ENCODE measurements at places on chromosomes 7 and 10. TPM values are rescaled to one million over a fixed set of nuclear protein-coding genes. Genes with fewer than 3 reads are reported as not detected.

- DNase-seq = no peak
Observed at GRCh38 chr10:101061624-101062231, at the start of gene KAZALD1. Gene KAZALD1 (plus strand): TSS chr10:101061989. CDS start chr10:101062593, 604 bp downstream.

GRCh38 chr7:36726806-36727503 is 2.7 kb upstream of the AOAH start:
- DNase-seq = no peak

GRCh38 chr7:137886746-137887145 is 40.0 kb upstream of the DGKI start:
- DNase-seq = no peak

DNA sequence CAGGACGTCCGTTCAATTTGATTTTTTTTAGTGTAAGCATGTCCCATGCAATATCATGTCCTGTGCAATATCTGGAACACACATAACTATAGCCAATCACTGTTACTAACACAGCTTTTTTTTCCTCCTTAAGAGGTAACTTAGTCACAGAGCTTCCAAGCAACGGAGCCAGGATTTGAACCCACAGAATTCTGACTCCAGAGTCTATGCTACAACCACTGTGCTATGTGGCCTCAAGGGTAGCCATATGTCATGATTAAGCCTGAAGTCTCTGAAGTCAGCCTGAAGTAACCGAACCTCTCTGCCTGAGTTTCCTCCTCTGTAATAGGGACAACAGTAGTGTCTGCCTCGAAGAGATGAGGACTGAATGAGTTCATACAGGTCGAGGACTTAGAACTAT is 42.2 kb upstream of the TCF7L2 start:
- DNase-seq = no peak

The LIPN gene
- not detected for total RNA-seq

DNA sequence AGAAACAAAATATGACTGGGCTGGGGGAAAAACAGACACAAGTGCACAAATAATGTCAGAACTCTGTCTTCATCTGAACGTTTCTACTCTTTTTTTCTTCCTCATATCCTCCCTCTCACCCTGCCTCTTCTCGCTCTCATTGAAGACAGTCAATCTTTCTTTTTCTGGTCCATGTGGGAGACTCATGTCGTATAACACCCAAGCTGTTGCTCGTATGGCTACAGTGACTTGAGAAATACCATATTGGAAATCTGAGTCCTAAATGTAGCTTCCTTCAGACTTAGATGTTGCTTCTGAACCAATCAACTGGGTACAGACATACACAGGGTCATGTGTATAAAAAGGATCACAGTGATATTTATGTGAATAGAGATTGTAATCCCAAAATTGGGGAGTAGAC is 579.8 kb upstream of the CELF2 start:
- DNase-seq = no peak

GRCh38 chr7:108311446-108312168 is 144.6 kb downstream of the NRCAM start:
- DNase-seq = no peak

DNA sequence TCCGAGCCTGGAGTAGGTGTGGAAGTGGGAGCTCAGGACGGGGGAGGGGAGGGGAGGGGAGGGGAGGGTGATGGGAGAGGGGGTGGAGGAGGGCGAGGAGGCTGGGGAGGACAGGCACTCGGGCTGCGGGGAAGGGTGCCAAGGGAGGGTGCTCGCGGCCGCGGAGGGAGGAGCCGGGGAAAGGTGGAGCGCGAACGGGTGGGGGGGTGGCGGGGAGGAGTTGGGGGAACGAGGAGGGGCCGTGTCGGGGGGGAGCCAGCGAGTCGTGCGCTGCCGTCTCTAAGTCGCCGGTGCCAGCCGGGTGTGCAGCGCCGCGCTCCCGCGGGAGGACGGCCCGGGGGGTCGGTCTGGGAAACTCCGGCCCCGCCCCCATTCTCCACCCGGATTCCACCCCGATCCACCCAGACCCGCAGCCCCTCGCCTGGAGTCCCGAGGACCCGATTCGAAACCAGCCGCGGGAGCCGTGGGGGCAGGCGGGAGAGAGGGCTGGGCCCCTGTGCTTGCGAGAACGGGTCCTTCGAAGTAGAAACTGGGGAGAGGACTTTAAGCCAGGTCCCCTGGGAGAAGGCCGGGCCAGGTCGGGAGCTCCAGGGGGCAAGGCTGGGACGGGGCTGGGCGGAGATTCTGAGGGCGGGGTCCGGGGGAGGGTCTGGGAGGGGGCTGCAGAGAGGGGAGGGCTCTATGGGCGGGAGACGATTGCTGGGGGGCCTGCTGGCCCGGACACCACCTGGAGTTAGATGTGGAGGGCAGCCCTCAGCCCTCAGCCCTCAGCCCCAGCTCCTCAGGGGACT is at the start of gene ZNF467:
Gene ZNF467, minus strand, starts transcription at position 143 of the 791 bp plus-strand sequence. CDS start 2,556 bp downstream, outside the sequence.
- DNase-seq = no peak

DNA sequence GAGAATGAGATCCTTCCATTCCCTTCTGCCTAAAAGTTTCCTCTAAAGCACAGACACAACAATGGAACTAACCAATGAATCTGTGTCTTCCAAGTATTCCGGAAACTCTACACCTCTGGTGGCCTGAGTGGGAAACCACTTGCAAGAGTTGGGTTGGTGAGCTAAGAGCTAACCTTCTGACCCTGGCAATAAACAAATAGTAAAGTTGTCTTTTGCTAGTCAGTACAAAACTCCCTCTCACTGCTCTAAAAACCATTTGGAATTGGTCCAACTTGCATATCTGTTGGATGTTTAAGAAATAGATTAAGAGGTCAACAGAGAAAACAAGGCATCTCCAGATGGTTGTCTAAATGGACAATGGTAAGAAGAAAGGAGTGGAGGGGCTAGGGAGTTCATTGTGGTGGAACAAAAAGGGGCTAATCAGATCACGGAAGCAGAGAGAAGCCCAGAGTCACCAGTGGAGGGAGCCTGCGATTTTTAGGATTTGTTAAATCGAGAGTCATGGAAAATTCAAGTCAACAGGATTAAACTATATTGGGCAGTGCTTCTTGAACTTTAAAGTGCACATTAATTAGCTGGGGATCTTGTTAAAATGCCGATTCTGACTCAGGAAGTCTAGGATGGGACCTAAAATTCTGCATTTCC is 192.3 kb downstream of the EVX1 start:
- no peak for DNase-seq

DNA sequence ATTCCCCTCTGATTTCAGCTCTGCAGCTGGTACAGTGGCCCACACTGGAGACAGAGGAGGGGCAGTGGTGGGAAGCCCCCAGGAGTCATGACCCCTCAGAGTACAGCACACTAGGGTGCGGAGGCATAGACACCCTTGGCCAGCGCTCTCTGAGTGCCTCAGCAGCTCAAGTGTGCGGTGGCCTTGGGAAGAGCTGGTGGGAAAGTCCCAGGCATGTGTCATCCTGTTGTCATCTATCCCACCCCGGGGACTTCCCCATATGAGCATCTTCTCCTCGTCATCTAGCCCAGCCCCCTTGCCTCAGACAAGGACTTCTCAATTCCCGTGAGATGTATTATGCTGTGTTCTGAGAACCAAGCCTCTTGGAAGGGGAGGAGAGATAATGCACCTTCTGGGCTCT is 15.6 kb upstream of the PPIF start:
- no peak for DNase-seq

DNA sequence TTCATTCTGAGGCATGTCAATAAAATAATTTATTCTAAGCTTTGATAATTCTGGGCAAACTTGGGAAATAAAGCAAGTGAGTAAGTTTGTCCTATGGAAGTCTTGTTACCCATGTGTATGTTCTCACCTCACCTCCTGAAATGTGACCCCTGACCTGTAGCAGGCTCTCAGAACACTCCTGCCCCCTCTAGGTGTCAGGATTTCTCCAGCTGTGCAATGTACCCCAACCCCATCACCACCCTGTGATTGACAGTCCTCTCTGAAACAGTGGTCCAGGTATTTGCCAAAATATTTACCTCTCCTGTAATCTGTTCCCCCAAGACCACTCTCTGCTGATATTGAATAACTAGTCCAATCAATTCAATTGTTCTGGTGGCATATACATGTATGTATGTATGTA is 122.6 kb upstream of the PTER start:
- DNase-seq = no peak

- no peak for DNase-seq
Observed at GRCh38 chr7:44077681-44078091, 4.6 kb downstream of the POLM start.

The FAM25A gene
- total RNA-seq = 40.0 TPM

DNA sequence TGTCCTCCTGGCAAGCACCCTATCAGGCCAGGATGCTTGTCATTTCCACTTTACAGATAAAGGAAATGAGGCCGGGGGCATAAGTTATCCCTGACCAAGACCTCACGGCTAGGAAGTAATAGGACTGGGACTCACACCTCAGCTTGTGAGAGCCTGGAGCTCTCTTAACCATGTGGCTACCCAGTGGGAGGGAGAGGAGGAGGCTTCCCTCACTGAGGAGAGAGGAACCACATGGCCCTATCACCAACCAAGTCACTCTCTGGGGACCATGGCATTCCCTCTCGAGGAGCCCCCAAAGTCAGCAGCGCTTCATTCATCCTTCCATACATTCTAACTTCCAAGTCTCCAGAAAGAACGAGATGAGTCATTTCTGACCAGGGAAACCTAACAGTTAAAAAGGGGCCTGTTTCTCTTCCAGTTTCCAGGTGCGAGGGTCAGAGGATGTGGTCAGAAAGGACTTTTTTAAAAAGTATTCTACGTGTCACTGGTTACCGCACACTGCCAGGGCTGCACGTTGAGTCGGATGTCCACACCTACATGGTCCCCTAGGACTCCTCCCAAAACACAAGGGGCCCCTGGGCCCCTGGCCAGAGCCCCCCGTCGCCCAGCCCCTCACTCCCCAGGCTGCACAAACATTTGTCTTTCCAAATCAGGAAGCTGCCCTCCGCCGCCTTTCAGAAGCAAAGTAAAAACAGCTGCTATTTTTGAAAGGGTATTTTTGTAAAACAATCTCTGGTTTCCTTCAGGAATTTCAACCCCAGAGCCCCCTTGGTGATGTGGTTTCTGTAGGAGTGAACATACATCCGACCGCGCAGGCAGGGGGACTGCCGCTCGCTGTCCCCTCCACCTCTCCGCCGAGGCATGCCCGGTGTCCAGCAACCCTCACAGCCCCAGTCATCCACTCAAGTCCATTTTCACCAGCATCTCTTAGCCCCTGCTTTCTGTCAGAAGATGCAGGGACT is 128.2 kb upstream of the CHST15 start:
- DNase-seq = no peak

GRCh38 chr10:94607111-94607510 is 61.5 kb downstream of the HELLS start:
- no peak for DNase-seq

DNA sequence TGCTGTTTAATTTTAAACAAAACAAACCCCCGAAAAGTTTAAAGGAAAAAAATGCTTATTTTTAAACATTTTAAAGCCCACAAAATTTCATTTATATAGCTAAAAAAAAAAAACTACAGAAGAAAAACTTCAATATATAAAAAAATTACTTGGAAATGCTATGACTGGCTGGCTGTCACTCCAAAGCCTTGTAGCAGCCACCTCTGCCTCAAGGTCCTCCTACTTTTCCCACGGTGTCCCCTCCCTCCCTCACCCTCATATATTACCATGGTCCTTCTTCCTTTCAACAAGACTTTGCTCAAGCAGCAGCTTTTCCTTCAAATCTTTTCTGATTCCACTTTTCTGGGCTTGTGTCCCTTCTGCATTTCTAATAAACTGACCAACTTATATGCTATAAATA is 122.0 kb downstream of the TPK1 start:
- no peak for DNase-seq

The PTPRN2 gene
- total RNA-seq = 7.4 TPM

GRCh38 chr7:132425942-132426341 is 150.3 kb downstream of the PLXNA4 start:
- no peak for DNase-seq

DNA sequence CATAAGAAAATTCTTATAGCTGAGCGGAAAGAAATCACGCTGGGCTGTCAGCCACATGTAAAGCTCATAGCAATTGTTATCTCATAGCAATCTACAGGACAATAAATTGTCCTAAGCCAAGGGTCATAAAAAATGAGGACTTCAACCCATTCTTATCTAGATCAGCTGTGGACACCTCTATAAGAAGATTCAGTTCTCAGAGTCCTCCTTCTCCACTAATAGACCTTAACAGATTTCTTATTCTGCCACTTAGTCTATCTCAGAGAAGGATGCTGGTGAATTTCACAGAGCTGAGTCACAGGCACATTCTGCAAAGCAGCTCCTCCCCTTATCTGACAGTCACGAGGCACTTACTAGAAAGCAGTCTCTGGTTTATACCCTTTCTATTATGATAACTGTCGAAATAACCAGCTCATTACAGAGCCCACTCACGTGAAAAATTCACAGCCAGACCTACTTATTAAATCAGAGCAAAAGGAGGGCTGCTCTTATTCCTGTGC is 185.3 kb upstream of the PCLO start:
- DNase-seq = no peak

DNA sequence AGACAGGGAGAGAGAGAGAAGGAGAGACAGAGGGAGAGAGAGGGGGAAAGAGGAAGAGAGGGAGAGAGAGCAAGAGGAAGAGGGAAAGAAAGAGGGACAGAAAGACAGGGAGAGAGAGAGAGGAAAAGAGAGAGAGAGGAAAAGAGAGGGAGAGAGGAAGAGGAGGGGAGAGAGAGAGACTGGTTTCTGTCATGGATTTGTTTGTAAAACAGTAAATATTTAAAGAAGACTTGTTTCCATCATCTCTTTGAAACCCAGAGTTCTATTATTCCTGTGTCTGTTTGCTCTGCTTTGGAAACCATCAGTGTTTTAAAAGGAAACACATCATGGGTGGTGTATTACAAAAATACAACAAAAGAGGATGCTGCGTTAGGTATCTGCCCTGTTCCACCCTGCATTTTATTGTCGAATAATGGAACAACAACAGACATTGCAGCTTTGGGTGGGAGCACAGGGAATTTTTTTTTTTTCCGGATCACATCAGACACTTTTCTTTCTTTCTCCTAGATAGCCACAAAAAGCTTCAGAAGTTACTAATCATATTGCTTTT is 150.7 kb upstream of the RSU1 start:
- DNase-seq = no peak

The TMEM196 gene
- total RNA-seq = not detected

DNA sequence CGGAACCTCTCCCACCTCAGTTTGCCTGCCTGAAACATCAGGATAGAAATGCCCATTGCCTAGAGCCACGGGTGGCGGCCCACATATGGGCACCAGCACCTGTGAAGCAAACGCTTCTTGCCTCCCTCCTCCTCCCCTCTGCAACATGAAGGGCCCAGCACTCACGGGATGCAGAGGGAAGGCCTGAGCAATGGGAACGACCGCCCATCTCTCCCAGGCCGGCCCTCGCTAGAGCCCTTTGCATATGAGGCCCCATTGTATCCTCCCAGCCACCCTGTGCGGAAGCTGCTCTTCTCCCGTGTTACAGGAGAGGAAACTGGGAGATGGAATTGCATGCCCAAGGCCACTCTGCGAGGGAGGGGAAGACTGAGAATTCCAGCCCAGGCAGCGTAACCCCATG is 88.2 kb downstream of the RGS10 start:
- DNase-seq = no peak

Data from vagina (tissue), 2 donors.